Activated effector memory CD4-positive, alpha-beta T cell treated with Interleukin-2 at 50 U/mL for 16 hours (primary cell): ENCODE measurements at places on chromosomes 3 and 15.

DNA sequence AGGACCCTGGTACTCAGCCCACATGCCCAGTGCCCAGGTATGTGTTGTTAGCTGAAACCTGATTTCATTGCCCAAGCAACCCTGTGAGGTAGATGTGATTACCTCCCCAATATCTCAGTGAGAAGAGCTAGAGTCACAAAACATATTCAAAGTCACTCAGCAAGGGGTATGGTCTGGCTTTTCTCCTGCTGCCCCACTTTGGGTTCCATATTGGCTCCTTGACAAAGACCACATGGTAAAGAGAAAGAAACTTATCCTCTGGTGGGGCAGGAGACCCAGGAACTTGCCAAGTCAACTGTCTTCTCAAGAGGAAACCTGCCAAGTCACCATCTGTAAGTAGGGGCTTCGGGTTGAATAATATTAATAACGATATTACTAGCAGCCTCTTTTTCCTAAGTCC, 148.3 kb upstream of the LMCD1 start:
- DNase-seq = no peak

- DNase-seq = no peak
Observed at GRCh38 chr15:64462492-64462891, 2.1 kb downstream of the ZNF609 start.

DNA sequence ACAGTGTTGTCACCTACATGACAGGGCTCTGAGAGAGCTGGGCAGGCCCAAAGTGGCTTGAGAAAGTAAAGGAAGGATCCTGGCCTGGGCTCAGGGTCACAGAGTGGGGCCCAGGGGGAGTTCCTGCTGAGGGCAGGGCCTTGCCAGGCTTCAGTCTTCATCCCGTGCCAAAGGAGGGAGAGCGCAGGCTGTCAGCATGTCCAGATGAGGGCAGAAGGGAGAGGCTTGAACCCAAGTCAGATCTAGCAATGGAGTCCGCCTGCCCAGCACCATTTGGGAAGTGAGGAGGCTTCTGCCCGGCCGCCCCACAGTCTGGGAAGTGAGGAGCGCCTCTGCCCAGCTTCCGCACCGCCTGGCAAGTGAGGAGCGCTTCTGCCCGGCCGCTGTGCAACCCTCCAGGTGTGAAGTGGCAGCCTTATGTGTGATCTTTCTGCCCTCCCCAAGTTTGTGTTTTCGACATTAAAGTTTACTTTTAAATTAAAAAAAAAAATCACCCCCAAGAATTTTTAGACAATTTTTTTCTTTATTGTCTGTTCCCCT, 303.6 kb upstream of the PROK2 start:
- DNase-seq = no peak

- no peak for DNase-seq
Observed at GRCh38 chr3:15783361-15783969, 14.3 kb downstream of the ANKRD28 start.

DNA sequence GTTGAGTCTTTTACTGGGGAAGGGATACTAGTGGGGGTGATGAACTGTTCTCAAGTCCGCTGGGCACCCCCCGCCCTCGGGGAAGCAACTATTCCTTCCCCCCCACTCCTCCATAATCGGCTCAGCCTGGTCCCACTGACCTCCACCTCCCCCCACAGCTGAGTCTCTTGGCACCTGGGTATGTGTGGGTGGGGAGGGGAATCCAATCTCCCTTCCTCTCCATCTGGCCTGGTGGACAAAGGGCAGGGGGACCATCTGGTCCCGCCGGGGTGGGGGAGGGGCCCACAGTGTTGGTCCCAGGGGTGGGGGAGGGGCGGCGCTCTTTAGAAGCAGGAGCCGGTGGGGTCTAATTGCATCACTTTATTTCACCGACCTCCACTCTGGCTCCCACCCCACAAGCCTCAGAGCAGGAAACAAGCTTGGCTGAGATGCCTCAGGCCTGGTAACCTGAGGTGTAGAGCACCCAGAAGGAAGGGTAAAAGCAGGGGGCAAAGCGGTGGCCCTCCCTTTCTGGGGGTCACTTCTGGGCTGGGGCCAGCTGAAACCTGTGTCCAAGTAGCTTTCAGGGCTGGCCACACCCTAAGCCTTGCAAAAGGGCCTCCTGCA, 1.0 kb upstream of the PCBP4 start:
- no peak for DNase-seq

GRCh38 chr3:14789221-14789620, 29.5 kb upstream of the FGD5 start:
- no peak for DNase-seq

- DNase-seq = peak; percentile 69
Observed at GRCh38 chr3:119702530-119703527, at the start of gene CFAP91. Gene CFAP91, plus strand, starts transcription at chr3:119703022. Its CDS starts 77 bp downstream, at chr3:119703099.

DNA sequence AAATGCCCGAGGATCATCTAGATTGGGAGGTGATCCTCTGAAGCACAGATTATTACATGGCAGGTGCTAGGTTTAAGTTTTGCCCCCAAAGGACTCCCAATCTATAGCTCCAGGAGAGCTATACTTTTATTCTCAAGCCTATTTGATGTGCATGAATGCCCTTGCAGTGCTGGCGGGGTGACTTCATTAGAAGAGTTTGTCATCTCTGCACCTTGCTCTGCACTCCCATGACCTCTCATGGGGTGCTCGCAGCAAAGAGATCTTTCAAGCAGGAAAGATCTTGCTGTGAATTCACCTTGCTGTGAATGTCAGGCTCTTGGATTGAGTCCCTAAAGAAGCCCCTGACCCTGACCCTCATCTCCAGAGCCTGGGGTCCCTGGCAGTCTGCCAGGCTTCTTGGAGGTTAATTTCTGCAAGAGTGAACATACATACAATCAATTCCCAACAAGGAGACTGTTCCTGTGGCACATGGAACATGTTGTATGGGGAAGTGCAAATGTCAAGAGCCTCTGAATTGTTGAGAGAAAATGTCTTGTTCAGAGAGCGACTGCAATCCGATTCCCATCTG, 45.9 kb downstream of the FAM43A start:
- no peak for DNase-seq

DNA sequence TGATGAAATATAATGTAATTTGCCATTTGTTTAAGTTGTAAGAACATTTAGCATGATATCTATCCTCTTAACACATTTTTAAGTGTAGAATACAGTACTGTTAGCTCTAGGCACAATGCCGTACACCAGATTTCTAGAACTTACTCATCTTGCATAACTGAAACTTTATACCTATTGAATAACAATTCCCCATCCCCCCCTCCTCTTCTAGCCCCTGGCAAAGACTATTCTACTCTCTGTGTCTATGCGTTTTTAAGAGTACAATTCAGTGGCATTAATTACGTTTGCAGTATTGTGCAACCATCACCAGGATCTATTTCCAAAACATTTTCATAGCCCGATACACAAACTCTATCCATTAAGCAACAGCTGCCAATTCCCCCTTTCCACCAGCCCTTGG, 261.7 kb downstream of the PLOD2 start:
- no peak for DNase-seq

- DNase-seq = no peak
Observed at GRCh38 chr3:42375121-42375800, 35.1 kb downstream of the LYZL4 start.

DNA sequence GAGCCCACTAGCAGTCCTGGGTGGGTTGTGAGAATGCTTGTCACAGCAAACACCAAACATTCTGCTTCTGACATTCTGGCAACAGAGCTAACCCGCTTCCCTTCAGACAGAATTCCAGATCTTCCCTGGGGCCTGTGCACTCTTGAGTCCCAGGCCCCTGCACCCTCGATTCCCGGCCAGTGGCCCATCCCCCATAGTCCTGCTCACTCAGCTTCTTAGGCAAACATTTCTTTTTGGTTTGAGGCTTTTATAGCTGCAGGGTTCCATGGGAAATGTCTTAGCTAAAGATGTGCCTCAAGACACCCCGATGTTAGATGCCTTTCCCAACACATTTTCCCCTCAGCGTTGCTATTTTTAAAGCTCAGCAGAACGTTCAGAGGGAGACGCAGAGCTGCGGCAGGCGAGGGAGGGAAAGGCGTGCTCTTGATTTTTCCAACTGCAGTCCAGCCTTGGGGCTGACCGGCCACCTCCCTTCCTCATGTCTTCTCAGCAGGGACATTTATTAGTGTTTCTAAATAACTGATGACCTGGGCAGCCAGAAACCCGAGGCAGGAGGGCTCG, 35.2 kb downstream of the ABTB1 start:
- DNase-seq = no peak

GRCh38 chr3:30578479-30578878, 27.9 kb upstream of the TGFBR2 start:
- no peak for DNase-seq

- no peak for DNase-seq
Observed at GRCh38 chr15:67911727-67912126, 71.9 kb upstream of the RNU6-1 start.

DNA sequence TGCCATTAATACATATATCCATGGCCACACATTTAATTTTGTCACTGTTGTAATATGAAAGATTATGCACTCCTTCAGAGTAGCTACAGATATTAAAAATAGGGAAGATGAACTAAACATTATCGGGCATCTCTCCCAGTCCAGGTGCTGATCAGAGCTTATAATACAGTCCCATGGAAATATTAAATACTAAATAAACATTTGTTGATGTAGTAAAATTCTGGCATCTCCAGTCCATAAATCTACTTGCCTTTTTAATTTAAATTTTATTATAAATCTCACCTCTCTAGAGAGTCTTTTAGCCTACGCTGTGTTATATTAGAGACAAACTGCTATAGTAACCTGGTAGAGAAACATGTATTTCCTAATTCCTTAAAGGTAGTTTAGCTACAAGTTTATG, 297.6 kb downstream of the GRM7 start:
- no peak for DNase-seq

GRCh38 chr3:8503871-8504610, 2.4 kb downstream of the LMCD1 start:
- DNase-seq = no peak

- no peak for DNase-seq
Observed at GRCh38 chr15:64453689-64454037, 6.7 kb upstream of the ZNF609 start.

- DNase-seq = no peak
Observed at GRCh38 chr3:24773798-24774197, 279.1 kb upstream of the THRB start.

DNA sequence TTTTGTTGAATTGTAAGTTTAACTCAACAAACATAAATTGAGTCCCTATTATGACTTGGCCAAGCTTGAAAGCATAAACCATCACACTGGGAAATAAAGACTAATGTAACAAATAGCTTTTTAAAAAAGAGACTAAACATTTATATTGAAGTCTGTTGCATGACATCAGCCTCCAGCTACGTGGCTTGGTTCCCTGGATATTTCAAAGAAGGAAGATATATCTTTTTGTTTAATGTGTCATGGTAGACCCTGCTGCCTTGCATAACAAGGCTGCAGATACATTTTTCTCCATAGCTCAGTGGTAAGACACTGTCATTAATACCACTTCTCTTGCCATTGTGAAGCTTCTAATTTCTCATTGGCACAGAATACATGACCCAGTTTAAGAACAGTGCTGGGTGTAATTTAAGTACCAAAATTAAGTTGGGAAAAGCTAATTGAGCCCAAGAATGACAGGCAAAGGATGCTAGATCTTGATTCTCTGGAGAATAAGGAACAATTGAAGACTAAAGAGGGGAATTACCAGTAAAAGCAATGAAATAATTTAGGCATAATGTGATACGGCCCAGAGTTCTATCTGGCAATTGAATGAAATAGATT, 14.0 kb downstream of the RCN2 start:
- no peak for DNase-seq

DNA sequence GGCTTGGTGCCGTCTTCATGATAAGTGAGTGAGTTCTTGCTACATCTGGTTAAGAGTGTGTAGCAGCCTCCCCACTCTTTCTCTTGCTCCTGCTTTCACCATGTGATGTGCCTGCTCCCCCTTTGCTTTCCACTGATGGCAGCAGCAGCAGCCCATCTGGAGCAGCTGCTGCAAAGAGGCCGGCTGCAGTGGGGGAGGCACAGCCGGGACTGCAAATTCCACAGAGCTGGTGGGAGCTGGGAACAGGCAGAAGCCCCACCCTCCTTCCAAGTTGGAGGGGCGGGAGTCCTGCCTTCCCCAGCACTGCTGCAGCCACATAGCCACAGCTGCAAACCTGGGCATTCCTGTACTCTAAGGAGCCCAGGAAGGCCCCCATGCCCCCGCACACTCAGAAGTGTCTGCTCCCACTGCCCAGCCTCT, 62.8 kb upstream of the IMPG2 start:
- no peak for DNase-seq

GRCh38 chr3:128487813-128488635, 5.0 kb downstream of the GATA2 start:
- no peak for DNase-seq

DNA sequence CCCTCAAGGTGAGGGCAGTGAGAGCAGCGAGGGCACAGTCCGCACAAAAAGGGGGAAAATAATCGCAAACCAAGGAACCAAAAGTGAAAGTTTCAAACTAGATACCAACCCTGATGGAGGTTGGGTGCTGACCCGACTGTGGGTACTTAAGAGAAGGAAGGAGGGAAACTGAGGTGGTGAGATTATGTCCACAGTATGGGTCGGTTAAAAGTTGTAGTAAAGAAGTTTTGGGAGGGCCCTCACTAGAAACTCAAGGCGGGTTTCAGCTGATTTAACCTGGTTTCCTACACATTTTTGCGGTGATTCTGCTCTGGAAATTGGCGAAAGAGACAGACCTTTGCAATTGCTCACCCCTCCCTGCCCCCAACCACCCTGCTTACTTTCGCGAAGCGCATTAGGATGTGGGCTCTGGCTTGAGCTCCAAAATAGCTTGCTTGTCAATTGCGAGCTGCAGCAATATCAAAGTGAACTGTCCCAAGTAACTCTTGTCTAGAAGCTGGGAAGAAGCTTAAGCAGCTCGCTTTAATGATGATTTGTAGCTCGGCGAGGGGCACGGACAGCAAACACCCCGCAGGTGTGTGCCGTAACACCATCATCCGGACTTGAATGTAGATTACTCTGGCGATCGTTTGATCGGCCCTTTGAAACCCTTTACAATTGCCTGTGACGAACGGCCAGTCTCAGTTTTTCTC, 15.8 kb downstream of the SOX2 start:
- no peak for DNase-seq

DNA sequence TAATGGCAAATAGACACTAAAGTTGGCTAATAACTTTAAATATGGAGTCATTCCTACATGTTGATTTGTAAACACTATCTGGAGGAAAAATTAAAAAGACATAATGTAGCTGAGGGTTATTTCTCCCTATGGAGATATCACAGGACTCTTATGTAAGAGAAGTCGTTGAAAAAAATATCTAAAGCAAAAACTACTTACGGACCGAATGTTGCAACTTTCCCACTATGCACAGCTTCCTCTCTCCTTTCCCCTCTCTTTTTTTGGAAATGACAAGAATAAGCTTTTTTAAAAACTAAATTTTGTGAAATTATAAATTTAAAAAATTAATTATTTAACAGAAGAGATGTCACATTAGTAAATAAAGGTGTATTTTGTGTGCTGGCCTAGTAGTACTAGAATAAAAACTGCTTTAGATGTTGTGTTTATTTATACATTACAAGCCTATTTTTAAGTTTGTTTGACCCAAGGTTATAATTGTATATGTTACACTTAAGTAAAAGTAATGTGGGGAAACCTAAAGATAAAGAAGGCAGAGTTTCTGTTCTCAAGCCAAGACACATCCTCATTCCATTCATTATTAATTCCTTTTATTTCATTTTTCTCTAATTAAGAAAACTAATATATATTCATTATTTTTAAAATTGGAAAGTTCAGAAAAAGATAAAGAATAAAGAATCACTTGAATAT, 20.7 kb upstream of the PPARG start:
- DNase-seq = no peak
